ENCODE measurements at places on chromosomes 13 and 19.

DNA sequence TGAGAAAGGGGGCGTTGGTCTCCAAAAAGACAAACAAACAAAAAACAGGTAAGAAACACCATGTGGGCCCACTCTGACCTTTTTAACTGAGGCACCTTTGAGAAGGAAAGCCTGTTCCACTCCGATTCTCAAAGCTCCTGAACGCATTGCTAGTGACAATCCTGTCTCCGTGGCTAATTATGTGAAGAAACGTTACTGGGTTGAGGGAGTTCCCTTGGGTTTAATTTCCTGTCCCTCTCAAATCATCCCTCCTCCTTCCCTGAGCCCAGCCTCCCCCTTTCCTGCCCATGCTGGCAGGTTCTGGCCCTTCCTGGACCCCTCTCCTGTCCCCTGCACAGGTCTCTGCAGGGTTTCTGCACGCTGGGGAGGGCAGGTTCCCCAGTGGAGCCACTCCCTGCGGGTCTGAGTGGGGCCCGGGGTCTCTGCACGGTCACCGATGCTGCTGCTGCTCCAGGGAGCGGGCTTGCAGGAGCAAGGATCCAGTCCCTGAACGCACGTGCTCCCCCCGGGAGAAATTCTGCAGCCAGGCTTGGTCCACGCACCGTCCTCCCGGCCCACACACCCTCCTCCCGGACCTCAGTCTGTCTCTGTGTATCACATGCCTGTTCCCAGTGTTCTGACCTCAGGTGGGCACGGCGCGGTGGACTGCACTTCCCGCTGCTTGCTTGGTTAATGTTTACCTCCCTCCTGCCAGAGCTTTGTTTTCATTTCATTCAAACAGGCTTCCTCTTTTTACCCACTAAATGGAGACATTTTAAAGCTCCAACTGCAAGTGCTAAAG lies 76.4 kb upstream of the MCF2L start:
- no peak for DNase-seq

GRCh38 chr13:98599502-98600328 lies 22.8 kb upstream of the STK24 start:
- DNase-seq = no peak

DNA sequence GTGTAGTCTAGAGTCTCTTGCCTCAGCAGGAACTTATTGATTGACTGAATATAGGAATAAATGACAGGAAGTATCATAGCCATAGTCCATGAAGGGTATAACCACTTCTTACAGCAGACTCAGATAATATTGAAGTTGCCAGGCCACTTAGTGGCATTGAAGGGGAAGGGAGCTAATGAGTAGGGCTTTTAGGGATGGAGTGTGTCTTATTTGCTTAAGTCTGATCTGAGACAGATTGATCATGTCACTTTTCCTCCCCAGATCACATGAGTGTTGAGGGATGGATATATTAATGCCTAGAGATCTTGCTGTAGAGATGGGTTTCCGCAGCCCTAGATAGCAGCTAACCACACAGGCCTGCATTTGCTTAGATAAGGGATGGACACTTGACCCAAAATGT lies 62.2 kb upstream of the NBEA start:
- no peak for DNase-seq

GRCh38 chr19:32418155-32418554 lies 12.6 kb downstream of the DPY19L3 start:
- no peak for DNase-seq

- no peak for DNase-seq
Measured at GRCh38 chr19:33621811-33622504, at the start of gene CHST8. Gene CHST8 (plus strand): TSS chr19:33621953. CDS start chr19:33689262, 67,309 bp downstream.

- no peak for DNase-seq
Measured at GRCh38 chr13:24119626-24120508, 40.7 kb upstream of the SPATA13 start.

GRCh38 chr13:99296398-99296797 lies 10.8 kb downstream of the GPR183 start:
- DNase-seq = no peak

DNA sequence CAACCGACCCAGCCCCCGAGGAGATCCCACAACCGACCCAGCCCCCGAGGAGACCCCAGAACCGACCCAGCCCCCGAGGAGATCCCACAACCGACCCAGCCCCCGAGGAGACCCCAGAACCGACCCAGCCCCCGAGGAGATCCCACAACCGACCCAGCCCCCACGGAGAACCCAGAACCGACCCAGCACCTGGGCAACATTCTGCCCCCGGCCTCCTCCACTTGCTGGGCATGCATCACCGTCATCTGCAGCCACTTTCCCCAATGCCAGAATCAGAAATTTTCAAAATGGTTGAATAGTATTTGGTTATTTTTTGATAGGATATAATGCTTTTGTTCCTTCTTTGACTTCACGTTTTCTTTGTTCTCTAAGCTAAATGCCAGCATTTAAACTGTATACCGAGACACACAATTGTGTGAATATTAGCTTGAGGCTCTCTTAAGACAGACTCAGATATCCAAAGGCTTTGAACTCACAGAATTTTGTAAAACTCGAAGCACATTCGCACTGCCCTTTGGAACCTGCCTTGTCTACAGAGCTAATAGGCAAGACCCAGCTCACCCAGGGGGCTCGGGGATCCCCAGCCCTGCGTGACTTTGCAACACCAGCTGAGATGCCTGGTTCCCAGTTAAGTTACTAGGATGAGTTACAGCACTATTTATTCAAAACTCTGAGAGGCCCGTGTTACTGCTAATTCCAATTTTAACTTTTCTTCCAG lies 15.5 kb upstream of the RASA3 start:
- DNase-seq = no peak

Data from astrocyte of the spinal cord (primary cell).